ENCODE measurements at places on chromosomes 4 and X. TPM values are rescaled to one million over a fixed set of nuclear protein-coding genes. Genes with fewer than 3 reads are reported as not detected.

GRCh38 chrX:51334276-51334675 lies 1.7 kb downstream of the NUDT10 start:
- DNase-seq = no peak

GRCh38 chrX:19388741-19389140 lies 45.0 kb downstream of the PDHA1 start:
- no peak for DNase-seq

DNA sequence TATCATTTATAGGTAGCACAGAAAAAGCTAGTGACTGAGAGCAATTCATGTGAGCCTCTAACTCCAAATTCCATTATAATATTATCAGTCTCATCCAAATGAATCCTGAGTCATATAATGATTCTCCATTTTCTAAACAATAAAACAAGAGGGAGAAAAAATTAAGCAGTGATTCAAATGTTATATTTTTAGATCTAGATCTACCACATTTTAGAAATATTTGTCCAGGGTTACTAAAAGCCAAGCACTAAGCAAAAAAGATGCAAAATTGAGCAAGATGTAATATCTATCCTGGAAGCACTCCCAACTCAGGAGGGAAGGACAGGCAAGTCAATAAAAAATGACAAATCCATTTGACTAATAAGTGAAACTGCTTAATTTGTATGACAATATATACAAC lies 172.8 kb downstream of the FBXW7 start:
- no peak for DNase-seq

- no peak for DNase-seq
Measured at GRCh38 chr4:137644201-137644600, 111.9 kb upstream of the PCDH18 start.

DNA sequence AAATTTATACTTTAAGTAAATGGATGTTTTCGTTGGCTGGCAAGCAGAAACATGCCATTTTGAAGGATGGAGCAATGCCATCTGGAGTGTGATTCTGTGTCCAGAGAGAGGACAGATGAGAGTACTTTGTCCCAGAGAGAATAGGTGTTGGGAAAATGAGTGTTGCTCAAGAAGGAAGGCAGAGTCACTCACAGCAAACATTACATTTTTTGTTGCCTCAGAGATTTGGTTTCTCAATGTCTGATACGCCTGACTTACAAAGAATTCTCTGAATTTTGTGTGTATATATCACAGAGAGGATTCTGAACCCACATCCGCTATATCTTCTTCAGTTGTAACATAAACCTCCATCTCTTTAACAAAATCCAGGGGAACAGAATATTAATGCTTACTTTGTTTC lies 102.8 kb upstream of the PCDH18 start:
- DNase-seq = no peak

GRCh38 chr4:87409420-87409939 lies 12.9 kb upstream of the NUDT9 start:
- DNase-seq = no peak

DNA sequence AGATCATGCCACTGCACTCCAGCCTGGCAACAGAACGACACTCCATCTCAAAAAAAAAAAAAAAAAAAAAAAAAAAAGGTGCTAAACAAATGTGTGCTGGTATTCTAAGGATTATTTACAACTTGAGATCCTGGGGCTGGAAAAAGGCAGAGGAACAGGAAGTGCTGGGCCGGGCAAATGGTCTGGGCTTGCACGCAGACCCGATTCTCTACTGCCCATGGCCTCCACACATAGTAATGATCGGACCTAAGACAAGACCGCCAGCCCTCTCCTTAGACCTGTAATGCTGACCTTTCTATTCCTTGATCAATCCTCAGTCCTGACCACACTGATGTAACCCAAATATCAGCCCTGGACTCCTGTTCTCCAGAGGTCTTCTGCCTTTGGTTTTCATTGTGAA lies 67.8 kb downstream of the EFNB1 start:
- DNase-seq = no peak

DNA sequence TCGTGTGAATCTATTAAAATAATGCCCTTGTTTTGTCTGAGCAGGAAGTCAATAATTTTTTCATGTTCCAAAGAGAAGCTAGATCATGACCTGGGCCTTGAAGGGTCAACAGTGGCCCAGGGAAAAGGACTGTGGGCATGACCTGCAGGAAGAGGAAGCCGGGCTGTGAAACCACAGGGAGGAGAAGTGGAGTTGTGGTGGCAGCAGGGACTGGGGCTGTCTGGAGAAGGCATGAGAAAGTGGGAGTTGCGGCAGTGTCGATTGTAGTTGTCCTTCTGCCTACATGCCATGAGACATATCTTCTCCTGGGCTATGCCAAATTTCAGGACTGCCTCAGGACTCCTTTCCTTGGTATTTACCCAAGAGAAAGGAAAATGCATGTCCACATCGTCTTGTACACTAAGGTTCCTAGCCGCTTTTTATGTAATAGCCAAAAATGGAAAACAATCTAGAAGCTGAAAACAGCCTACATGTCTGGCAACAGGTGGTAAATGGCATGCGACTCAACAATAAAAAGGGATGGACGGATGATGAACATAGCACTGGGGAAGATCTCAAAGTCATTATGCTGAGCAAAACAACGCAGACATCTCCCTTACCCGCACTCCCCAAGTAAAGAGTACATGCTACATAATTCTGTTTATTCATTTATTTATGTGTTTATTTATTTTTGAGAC lies 13.6 kb upstream of the PTTG2 start:
- DNase-seq = no peak

DNA sequence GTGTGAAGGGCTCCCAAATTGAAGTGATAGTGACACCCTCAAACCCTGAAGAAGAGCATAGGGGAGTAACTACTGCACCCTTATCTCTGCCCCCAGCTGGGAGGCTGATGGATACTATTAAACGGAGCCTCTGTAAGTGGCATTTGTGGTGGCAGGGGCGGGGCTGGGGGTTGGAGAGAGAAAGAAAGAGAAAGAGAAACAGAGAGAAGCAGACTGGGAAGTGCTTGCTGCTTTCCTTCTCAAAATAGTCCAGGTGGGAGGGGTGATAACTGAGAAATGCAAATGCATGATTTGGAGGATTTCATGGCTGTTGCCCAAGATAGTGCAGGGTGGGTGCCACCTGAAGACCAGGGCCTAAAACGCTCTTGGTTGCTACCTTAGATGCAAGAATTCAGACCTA lies 253.5 kb upstream of the GATB start:
- no peak for DNase-seq

DNA sequence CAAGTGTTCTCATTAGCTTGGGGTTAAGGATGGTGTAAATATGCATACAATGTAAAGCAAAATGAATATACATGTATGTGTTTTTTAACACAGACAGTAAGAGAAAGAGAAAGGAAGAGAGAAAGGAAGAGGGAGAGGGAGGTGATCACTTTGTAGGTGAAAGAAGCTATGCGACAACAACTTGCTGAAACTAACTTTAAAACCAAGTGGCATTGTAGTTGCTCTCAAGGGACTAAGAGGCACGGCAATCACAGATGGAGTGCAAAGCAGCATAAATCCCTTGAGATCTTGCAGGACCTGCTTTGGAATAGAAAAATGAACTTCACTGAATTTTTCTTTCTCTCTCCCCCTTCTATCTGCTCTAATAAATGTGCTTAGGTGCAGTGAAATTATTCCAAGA lies 1665.0 kb upstream of the TENM3 start:
- DNase-seq = no peak

DNA sequence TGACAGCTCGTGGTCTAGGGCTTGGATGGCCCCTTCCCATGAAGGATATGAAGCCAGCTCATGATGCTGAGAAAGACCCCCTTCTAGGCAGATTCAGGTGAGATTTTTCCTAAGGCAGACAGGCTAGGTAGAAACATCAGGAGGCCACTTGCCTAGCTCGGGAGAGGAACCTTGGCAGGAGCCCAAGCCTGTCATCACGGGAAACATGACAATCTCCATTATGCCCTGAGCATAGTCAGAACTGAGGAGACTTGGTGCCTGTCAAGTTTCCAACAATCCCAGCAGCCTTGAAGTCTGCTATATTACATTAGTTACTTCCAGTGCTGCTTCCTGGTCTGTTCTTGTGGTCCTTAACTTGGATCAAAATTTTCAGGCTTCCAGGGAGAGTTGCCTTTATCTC lies 18.7 kb upstream of the WDR1 start:
- DNase-seq = no peak

DNA sequence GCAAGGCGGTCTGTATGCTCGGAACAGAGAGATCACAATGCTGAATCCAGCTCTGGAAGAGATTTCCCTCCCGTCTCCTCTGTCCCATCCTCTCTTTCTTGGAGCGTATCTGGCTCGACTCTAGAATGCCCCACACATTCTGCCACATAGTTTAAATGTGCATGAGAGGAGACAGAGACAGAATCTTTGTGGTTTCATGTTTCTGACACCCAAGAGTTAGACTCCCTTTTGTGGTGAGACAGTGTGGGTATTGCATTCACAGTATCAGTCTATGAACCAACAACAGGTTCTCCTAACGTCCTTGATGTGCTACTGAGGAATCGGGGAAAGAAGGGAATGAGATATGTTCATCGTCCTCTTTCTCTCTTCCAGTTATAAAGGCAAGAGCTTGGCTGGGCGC lies 25.3 kb downstream of the FAM47E start:
- no peak for DNase-seq

GRCh38 chr4:46894826-46895225 lies 14.2 kb downstream of the COX7B2 start:
- no peak for DNase-seq

- no peak for DNase-seq
Measured at GRCh38 chr4:179486570-179487335, 2044.5 kb upstream of the AGA start.

DNA sequence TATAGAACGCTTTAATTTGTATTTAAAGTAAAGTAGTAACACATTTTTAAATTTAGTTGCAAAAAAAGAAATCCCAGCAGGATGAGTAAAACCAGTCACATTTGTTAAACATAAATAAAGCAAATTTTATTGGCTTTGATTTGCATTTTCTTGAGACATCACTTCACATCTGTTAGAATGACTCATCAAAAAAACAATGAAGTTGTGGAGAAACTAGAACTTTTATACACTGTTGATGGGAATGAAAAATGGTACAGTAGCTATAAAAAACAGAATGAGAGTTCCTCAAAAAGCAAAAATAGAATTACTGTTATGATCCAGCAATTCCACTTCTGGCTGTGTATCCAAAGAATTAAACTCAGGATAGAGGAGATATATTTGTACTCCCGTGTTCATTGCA lies 454.0 kb upstream of the KLHL4 start:
- DNase-seq = no peak

DNA sequence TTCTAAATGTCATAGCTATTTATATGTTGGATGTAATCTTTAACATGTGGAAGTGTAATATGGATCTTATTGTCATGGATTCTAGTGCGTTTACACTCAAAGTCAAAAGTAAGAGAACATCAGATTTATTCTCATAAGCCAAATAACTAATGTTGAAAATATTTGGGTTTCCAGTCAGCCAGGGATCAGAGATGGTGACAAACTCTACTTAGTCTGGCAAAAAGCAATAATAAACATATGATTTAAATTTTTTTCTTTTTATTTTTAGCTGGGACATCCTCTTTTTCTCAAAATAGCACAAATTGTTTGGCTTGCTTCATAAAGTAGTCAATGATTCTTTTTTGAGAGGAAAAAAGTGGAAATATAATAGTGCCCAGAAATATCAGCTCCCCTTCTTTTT lies 392.3 kb downstream of the ARHGAP24 start:
- no peak for DNase-seq

DNA sequence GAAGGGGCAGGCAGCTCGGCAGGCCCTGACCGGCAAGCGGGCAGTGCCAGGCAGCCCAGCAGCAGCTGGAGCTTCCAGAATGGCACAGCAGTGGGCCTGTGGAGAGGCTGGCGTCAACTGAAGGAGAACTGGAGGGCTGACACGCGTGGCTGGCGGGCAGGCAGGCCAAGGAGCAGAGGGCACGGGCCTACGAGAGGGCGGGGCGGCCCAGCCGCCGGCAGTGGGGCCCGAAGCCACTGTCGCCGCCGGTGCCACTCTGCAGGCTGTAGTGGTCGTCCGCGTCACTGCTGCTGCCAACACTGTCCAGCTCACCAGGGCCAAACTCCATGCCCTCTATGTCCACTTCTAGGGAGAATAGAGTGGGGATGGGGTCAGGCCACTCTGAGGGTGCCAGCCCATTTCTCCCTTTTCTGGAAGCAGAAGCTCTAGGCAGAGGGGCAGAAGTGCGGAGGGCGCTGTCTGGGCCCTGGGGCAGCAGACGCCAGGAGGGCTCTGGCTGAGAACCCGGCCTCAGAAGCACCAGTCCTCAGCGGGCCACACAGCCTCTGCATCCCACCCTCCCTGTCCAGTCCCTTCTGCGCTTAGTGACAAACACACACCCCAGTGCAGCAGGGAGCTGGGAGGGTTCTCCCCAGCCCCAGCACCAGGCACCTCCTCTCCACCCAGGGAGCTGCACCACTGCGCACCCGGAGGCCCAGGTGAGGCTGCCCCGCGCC lies 8.6 kb upstream of the HAUS3 start:
- no peak for DNase-seq

FOXP3 gene
- polyA plus RNA-seq = 0.34 TPM

MAGEC2 gene
- not detected for polyA plus RNA-seq

RADX gene
- 10.5 TPM for polyA plus RNA-seq

MAGEA12 gene
- polyA plus RNA-seq = not detected

AMTN gene
- polyA plus RNA-seq = not detected

NIPAL1 gene
- 3.0 TPM for polyA plus RNA-seq

RBM10 gene
- polyA plus RNA-seq = 54.6 TPM

Data from right lung (tissue), 10 donors.